Lung (tissue), 17 donors: ENCODE measurements at places on chromosomes 2 and 18. TPM values are rescaled to one million over a fixed set of nuclear protein-coding genes. Genes with fewer than 3 reads are reported as not detected.

Gene CYTIP
- polyA plus RNA-seq: 45.9 TPM

Gene FRZB
- 0.19 TPM for polyA plus RNA-seq

Gene ALPI
- not detected for polyA plus RNA-seq

Gene C2orf66
- polyA plus RNA-seq: 0.02 TPM

Gene LAMA1
- 1.2 TPM for polyA plus RNA-seq

Gene SIX3
- 0.02 TPM for polyA plus RNA-seq

Gene KCNG3
- 0.06 TPM for polyA plus RNA-seq

Gene ACTR1B
- polyA plus RNA-seq: 60.9 TPM

GRCh38 chr2:8633735-8634313 lies 48.0 kb upstream of the ID2 start:
- peak; percentile 32 for DNase-seq

DNA sequence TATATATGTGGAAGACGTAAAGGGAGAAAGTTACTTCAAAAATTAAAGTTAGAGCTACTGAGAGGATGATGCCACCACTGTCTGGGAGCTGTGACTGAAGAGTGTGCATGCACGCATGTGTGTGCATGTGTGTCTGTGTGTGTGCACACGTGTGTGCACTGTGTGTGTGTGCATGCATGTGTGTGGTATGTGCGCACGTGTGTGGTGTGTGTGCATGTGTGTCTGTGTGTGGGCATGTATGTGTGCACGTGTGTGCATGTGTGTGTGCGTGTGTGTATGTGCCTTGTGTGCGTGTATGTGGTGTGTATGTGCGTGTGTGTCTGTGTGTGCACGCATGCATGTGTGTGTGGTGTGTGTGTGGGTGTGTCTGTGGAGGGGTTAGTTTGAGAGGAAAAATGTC lies 473.4 kb downstream of the CMPK2 start:
- DNase-seq: no peak

DNA sequence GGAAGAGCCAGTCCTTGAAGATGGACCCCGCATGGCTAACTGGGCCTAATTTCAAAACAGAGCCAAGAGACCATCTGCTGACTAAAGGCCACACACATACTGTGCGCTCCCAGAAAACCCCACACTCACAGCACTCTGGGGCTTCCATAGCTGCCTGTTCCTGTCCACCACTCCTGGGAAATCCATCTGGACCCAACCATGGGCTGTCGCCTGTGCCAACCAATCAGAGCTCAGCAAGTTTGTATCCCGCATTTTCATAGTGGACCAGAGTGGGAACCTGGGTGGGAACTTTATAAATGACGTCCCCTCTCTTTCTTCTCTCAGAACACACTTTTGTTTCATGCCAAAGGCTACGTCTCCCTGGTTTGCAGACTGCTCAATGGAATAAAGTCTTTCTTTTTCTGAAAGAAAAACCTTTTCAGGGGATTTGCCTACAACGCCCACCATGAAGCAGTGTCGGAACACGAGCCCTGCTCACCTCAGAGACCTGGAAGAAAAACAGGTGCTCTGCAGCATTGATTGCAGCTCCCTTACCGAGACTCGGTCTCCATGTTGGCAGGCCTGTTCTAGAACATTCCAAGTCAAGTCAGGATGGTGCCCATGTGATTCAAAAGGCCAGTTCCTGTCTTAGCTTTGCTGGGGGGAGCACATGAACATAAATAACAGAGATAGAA lies 137.2 kb upstream of the GPC1 start:
- peak; percentile 36 for DNase-seq

DNA sequence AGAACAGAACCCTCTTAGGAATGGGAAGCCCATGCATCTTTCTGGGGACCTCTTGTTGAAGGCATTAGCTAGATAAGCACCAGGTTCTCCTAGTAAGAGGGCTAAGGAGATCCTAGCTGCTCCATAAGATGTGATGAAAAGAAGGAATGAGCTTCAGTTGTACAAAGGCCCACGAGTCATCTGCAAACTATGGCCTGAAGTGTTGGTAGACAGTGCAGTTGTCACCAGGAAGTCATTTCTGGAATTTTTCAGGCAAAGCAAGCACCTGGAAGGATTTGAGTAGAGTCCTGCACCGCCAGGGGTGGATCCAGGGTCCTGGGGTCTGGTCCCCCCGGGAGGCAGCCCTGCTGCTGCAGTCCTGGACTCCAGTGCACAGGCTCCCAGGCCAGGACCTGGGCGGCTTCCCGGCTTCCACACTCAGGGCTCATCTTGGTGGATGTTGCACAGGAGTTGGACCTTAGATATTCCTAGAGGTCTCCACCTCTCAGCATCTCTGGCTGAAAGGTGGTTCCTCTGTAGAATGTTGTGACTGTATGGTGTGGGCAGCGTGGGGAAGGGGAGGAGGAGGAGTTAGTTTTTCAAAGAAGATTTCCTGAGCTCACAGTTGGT lies 85.3 kb downstream of the LDLRAD4 start:
- no peak for DNase-seq

GRCh38 chr2:205680067-205680466 lies 2.2 kb upstream of the NRP2 start:
- peak; percentile 89 for DNase-seq

DNA sequence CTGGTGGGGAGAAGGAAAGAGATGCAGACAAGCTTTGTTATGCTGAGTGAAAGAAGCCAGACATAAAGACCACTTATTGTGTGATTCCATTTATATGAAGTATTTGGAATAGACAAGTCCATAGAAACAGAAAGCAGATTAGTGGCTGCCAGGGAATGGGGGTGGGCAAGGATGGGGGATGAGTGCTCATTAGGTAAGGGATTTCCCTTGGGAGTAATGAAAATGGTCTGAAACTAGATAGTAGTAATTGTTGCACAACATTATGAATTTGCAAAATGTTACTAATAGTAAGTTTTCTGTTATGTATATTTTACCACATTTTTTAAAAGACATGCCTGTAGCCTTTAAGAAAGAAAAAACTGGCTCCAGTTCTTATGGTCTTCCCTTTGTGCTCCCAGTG lies 154.9 kb downstream of the LNPK start:
- DNase-seq: no peak

DNA sequence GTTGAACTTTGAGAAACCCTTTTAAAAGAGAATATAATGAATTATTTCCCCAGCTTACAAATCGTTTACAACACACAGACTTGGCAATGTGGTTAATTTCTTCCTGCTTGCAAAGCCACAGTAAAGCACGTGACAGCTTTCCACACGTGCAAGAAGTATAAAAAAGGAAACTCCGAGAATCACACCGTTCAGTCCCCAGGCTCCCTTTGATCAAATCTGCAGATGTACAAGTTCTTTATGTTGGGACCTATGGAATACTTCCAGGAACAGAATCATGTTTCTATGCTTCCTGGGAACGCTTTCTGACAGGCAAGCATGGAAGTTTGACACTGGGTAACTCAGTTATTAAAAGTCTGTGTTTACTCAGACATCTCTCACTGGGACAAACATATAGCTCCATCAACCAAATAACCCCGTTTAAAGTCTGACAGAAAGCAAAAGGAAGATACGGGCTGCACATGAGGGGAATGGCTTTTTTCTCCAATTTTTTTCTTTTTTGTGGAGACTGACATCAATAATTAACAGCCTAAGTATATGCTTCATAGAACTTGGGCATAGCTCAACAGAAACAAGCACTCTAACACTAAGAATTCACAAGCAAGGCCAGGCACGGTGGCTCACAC lies 134.8 kb downstream of the EIPR1 start:
- no peak for DNase-seq

- DNase-seq: no peak
Measured at GRCh38 chr18:59788791-59789106, 91.5 kb upstream of the CCBE1 start.

GRCh38 chr2:180695586-180696401 lies 284.6 kb upstream of the UBE2E3 start:
- DNase-seq: no peak

- peak; percentile 55 for DNase-seq
Measured at GRCh38 chr2:159591221-159591620, 25.1 kb downstream of the BAZ2B start.

GRCh38 chr2:213806125-213806726 lies 522.0 kb downstream of the SPAG16 start:
- DNase-seq: peak; percentile 33

DNA sequence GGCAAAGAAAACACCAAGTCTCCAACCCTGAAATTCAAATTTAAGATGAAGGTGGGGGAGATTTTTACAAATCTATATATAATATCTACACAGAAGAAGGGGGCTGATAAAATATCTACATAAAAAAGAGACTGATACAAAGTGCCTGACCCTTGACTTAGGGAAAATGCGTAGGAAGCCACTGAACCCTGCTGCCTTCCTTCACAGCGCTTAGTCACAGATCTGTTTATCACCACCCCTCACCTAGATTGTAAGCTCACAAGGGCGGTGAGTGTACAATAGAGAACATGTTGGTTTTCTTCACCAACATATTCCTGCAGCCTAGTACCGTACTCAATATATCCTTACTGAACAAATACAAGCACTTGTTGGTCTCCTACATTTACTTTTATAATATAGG lies 54.3 kb downstream of the NOL10 start:
- no peak for DNase-seq

DNA sequence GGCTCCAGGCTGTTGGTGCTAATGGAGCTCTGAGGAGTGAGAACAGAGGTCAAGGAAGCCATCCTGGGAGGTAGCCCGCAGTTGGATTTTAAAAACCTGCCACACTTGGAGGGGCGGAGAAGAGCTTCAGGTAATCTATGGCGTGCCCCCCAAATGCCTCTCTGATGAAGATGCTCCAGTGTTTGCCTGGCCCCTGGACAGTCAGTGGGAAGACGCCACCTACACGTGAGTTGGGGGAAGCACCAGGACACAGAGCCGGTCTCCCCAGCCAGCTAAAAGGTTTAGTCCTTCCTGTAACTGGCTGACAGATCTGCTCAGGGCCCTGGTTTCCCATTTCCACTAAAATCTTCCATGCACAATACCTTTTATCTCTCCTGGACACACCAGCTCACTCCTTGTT lies 225.0 kb downstream of the TTC32 start:
- DNase-seq: no peak

DNA sequence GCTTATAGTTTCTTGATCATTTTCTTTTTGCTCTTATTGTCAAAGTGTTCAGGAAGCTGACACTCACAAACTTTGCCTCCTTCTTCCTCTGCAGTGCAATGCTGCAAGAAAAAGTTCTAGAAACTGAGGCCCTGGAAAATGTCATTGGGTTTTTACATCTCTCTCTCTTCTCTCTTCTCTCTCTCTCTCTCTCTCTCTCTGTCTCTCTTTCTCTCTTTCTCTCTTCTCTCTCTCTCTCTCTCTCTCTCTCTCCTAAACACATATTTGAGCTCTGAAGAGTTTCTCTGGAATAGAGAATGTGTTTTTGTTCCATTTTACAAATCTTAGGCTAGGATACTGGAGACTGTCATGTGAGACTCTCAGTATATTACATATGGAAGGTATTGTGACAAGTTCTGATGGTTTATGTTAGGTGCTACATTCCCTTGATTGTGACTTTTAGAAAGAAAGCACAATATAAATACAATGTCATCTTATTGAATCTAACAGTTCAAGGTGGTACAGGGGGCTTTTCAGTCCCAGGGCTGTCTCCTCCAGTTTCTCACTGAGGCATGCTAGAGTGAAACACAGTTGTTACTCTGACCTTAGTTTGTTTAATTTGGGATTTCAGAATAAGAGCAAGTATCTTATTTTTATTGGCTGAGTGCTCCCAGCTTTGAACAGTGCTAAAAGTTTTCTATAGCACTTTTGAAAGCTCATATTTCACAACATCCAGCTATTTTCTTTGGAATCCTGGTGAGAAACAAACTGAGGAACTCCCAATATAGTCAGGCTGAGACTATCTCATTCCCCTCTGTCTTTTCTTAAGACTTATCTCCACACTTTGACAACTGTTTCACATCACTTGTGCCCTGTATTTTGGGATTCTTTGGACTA lies 41.4 kb upstream of the EHBP1 start:
- DNase-seq: peak; percentile 83

- no peak for DNase-seq
Measured at GRCh38 chr2:20181761-20182160, 43.2 kb downstream of the SDC1 start.

- no peak for DNase-seq
Measured at GRCh38 chr2:219506802-219507526, 7.3 kb upstream of the ASIC4 start.

GRCh38 chr2:23423062-23423872 lies 38.3 kb downstream of the KLHL29 start:
- no peak for DNase-seq

- DNase-seq: no peak
Measured at GRCh38 chr2:159549234-159549633, 67.1 kb downstream of the BAZ2B start.

- DNase-seq: peak; percentile 56
Measured at GRCh38 chr2:33457556-33458247, 18.7 kb upstream of the RASGRP3 start.

- peak; percentile 17 for DNase-seq
Measured at GRCh38 chr18:59220784-59221765, 1.1 kb downstream of the GRP start.

DNA sequence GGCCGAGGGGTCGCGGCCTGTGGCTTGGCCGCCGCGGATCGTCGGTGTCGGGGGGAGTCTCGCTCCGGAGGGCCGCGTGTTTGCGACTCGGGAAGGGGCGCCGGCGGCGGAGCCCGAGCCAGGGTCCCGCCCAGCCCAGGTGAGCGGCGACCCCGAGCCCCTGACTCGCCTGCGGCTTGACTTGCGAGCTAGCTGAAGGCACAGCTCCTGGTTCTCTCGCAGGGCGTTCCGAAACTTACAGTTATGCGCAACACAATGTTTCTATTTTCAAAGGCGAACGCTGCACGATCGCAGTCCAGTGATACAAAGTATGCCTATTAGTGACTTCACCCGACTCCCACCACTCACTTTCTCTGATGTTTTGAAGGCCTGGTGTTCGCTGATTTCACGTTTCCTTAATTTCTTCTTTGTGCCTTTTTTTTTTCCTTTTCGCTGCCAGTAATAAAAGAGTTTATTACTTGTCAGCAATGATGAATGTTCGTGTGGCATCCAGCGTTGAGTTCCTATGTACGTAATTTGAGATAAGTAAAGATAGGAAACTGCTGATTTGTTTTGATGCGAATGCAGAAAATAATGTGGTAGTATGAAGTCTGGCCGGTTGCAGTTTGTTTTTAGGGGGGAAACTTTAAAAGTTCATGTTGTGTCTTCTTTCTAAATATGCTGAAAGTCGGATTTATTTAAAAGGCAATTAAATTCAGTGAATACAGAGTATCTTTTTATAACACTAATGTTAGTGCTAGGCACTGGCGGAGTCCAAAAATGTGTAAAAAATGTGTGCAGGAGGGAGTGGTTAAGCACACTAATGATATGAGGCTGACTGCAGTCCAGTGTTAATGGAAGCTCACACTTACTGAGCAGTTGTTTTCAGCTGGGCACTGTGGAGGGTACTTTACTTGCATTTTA lies 706 bp downstream of the UBXN2A start:
- DNase-seq: peak; percentile 77

DNA sequence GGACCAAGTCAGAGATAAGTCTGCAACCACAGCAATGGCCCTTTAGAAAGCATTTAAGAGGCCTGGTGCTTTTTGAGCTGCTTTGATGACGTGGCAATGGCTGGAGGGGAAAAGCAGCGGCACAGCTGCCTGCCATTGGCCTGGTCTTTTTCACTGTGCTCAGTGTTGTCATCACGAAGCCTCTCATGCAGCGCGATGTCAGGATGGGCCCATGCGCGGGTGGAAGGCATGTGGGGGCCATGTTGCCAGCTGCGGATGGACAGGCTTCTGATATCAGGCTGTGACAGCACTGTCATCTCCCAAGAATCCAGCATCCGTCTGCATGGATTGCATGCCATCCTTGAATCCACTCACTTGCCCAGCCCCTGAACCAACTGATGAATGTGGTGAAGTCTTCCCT lies 204.5 kb downstream of the ACKR3 start:
- no peak for DNase-seq

- DNase-seq: no peak
Measured at GRCh38 chr2:224971214-224971613, 71.1 kb downstream of the DOCK10 start.
